AG04450 (cell line): ENCODE measurements at places on chromosomes 6 and 20. TPM values are rescaled to one million over a fixed set of nuclear protein-coding genes. Genes with fewer than 3 reads are reported as not detected.

Gene FBXO5
- polyA plus RNA-seq, result 7.1 and 13.1 TPM in 2 replicates

- no peak for DNase-seq
These were observed 11.1 kb downstream of the LAMA5 start for GRCh38 chr20:62355878-62356588.

- no peak for DNase-seq
These were observed 1.5 kb downstream of the SIGLEC1 start for GRCh38 chr20:3710703-3711483.

DNA sequence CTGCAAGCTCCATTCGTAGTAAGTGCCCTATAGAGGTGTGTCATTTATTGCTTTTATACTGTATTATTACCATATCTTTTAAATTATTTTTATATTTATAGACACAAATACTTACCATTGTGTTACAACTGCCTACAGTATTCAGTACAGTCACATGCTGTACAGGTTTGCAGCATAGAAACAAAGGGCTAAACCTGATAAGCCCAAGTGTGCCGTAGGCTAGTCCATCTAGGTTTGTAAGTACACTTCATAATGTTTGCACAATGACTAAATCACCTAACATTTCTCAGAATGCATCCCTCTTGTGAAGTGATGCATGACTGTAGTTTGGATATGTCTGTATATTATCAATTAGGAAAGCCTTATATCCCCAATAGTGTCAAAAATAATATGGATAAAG, 122.8 kb downstream of the CLVS2 start:
- DNase-seq, result no peak

DNA sequence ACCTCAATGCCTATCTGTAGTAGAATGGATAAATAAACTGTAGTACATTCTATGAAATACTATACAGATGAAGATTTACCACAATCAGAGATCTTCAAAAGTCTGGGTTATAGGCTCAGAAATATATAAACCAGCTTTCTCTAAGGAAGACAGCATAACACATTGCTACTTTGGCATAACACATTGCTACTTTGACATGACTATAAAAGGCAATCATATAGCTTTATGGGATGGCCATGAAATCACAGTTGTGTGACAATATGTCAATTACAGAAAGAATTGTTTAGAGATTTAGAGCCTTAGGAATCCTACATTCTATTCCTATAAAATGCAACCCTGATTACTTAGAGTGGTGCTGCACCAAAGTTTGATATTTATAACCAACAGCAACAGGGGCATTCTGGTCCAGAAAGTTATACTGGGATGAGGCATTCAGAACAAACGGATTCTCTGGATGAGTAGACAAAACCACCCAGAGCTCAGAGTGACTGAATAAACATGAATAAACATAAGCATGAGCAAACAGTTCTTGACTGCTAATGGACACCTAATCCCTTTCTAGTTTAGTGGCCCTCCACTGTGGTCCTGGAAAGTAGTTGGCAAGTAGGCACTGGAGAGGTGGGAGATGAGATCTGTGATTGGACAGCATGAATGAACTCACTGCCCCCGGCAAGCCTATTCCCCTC, 12.0 kb downstream of the TTI1 start:
- DNase-seq, result no peak

- no peak for DNase-seq
These were observed 34.7 kb downstream of the KAT14 start for GRCh38 chr20:18172379-18172778.

Gene TOMM34
- 31.8 and 38.7 TPM in 2 replicates for polyA plus RNA-seq

Gene DNPH1
- 36.9 and 42.4 TPM in 2 replicates for polyA plus RNA-seq

- no peak for DNase-seq
These were observed 26.8 kb downstream of the GINM1 start for GRCh38 chr6:149592983-149593382.

GRCh38 chr6:7282097-7282906, 30.7 kb downstream of the SSR1 start:
- DNase-seq, result no peak

DNA sequence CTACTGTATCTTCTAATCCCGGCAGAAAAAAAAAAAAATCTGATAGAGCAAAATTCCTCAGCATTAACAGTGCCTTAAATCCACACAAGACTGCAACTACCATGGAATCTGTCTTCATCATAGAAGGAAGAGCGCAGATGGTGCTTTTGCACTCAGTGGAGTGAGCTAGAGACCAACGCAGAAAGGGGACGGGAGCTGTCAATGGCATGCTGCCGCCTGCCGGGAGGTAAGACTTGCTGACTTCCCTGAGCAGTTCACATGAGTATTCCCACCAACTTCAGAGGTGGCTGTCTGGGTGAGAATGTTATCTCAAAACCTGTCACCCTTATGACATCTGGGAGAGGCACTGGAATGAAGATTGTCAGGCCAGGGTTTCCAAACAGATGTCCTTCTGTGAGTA, 35.6 kb downstream of the DZANK1 start:
- no peak for DNase-seq

DNA sequence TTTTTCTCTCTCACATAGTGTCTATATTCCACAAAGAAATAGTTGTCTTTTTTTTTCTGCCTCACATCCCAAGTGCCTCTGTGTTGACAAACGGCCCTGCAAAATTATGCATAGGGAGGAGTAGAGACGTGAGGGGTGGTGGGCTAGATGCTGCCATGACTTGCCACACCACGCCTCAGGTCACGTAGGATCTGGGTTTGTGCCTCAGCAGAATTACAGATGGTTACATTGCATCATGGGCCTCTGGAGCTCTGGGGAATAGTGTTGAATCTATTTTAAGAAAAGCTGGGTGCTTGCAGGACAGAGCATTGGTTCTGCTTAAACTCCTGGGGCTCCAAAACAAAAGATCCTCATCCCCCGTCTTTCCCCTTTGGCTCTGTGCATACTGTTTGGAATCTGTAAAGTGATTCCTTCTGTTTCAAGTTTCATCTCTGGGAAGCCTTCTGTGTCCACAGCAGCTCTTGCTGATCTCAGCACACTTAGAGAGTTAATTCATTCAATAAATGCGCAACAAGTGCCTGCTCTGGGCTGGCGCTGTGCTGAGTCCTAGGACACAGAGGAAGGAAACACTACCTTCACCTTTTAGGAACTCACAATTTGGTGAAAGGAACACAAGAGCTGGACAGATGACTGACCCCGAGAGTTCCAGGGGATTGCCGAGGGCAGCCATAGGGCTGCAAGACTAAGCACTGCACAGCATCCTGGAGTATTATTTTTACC, 2.4 kb downstream of the FANCE start:
- no peak for DNase-seq

- DNase-seq, result no peak
These were observed 129.6 kb downstream of the ZDHHC14 start for GRCh38 chr6:157510323-157511188.

GRCh38 chr6:63806573-63806913, 170.9 kb downstream of the PHF3 start:
- no peak for DNase-seq

Gene C20orf204
- polyA plus RNA-seq, result 0.01 and 0.07 TPM in 2 replicates

Gene CYP24A1
- polyA plus RNA-seq, result 2.1 TPM in 1 of 2 replicates, not detected in the other

DNA sequence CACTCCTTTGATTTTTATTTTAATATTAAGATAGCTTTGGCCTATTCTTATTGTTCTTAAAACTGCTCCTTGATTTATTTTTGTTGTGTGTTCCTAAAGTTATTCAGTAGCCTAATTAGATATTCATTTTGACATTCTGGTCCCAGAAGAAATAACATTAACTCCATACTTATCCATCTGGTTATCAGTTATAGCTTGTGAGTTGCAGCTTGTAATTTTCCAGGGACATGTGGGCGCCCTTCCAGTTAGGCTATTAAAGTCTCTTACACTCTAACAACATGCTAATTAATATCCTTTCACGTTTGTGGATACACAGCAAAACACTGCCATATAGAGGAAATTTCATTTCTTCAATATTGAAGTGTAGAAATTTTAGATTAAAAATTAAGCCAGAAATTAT, 987.5 kb downstream of the HACE1 start:
- DNase-seq, result no peak

Gene BPIFA1
- polyA plus RNA-seq, result not detected in 2 replicates

Gene SRMS
- not detected in 2 replicates for polyA plus RNA-seq

Gene SMIM13
- polyA plus RNA-seq, result 8.0 and 9.0 TPM in 2 replicates

- no peak for DNase-seq
These were observed 296.3 kb downstream of the LRFN2 start for GRCh38 chr6:40290816-40291215.
